ENCODE measurements at places on chromosomes 2 and 18. TPM values are rescaled to one million over a fixed set of nuclear protein-coding genes. Genes with fewer than 3 reads are reported as not detected.
A peak's percentile ranks its signal among the peaks of the same experiment; 100 is the strongest.

The SDC1 gene
- 47.5 TPM for total RNA-seq

The ACMSD gene
- not detected for total RNA-seq

The ONECUT2 gene
- total RNA-seq: 6.2 TPM

The CKAP2L gene
- 9.5 TPM for total RNA-seq

The RRM2 gene
- 191 TPM for total RNA-seq

The PAX8 gene
- total RNA-seq: 1.5 TPM

- peak; percentile 4 for DNase-seq
- no peak overlapping the region for H3K4me3 ChIP-seq
- no peaks in the 10 kb centered on the region for H3K36me3 ChIP-seq
- no peaks in the 10 kb centered on the region for H3K27me3 ChIP-seq
- no peak overlapping the region for H3K27ac ChIP-seq
- H3K4me1 ChIP-seq: no peaks in the 10 kb centered on the region
These were observed 73.6 kb downstream of the CD226 start for GRCh38 chr18:69874058-69874457.

- H3K4me3 ChIP-seq: no peak overlapping the region
- no peak for DNase-seq
- H3K4me1 ChIP-seq: peaks cover 7% of the 10 kb centered on the region
- no peaks in the 10 kb centered on the region for H3K36me3 ChIP-seq
These were observed 32.7 kb upstream of the SOCS6 start for GRCh38 chr18:70256184-70256583.

- H3K27me3 ChIP-seq: no peaks in the 10 kb centered on the region
- H3K27ac ChIP-seq: peak overlapping the region; percentile 90
- peak; percentile 97 for DNase-seq
- peaks cover 15% of the 10 kb centered on the region for H3K36me3 ChIP-seq
- H3K4me1 ChIP-seq: peaks cover 54% of the 10 kb centered on the region
- H3K4me3 ChIP-seq: peak overlapping the region; percentile 80
These were observed 545 bp downstream of the DUSP28 start for GRCh38 chr2:240560480-240561324.

- no peak overlapping the region for H3K27ac ChIP-seq
- H3K36me3 ChIP-seq: no peaks in the 10 kb centered on the region
- peaks cover 44% of the 10 kb centered on the region for H3K4me1 ChIP-seq
- H3K4me3 ChIP-seq: peak overlapping the region; percentile 58
- H3K27me3 ChIP-seq: peaks cover 18% of the 10 kb centered on the region
These were observed 655 bp downstream of the NPPC start for GRCh38 chr2:231925303-231926179.

GRCh38 chr2:157989227-157989626 lies 112.4 kb upstream of the UPP2 start:
- no peaks in the 10 kb centered on the region for H3K36me3 ChIP-seq
- H3K27ac ChIP-seq: no peak overlapping the region
- H3K4me3 ChIP-seq: no peak overlapping the region
- H3K4me1 ChIP-seq: no peaks in the 10 kb centered on the region
- DNase-seq: no peak

DNA sequence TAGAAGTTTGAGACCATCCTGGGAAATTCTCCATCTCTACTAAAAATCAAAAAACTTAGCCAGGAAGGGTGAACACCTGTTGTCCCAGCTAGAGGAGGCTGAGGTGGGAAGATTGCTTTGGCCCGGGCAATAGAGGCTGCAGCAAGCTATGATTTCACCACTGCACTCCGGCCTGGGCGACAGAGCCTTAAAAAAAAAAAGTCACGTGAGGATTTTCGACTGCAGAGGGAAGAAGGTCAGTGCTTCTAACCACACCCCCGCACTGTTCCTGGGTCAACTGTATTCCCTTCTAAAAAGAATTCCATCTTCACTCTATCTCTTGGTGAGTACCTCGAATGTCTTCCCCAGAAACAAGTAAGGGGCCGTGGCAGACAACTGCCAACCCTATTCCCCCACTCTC lies 31.3 kb downstream of the ADAM17 start:
- H3K27ac ChIP-seq: no peak overlapping the region
- peaks cover 17% of the 10 kb centered on the region for H3K36me3 ChIP-seq
- no peak overlapping the region for H3K4me3 ChIP-seq
- H3K4me1 ChIP-seq: peaks cover 12% of the 10 kb centered on the region
- no peak for DNase-seq

GRCh38 chr2:179898873-179899272 lies 37.5 kb upstream of the ZNF385B start:
- H3K4me3 ChIP-seq: no peak overlapping the region
- H3K4me1 ChIP-seq: no peaks in the 10 kb centered on the region
- H3K27me3 ChIP-seq: no peaks in the 10 kb centered on the region
- H3K36me3 ChIP-seq: no peaks in the 10 kb centered on the region

DNA sequence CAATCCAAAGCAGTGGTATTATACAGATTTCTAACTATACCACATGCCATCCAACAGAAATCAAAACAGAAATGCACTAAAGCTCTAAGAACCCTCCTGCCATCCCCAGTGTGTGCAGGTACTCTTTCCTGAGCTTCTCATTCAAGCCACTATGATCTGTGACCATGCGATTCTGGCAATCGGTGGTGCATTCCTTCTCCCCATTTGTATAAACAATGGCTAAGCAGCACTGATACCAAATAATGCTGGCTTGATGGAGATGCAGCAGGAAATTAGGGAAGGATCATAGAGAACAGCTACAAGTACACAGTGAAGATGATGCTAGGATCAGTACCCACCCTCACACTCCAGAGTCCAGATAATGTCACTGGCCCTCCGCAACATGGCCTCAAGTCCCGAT lies 51.8 kb downstream of the PPP4R1 start:
- H3K4me1 ChIP-seq: peaks cover 19% of the 10 kb centered on the region
- no peaks in the 10 kb centered on the region for H3K27me3 ChIP-seq
- no peak overlapping the region for H3K4me3 ChIP-seq
- peaks cover 60% of the 10 kb centered on the region for H3K36me3 ChIP-seq

DNA sequence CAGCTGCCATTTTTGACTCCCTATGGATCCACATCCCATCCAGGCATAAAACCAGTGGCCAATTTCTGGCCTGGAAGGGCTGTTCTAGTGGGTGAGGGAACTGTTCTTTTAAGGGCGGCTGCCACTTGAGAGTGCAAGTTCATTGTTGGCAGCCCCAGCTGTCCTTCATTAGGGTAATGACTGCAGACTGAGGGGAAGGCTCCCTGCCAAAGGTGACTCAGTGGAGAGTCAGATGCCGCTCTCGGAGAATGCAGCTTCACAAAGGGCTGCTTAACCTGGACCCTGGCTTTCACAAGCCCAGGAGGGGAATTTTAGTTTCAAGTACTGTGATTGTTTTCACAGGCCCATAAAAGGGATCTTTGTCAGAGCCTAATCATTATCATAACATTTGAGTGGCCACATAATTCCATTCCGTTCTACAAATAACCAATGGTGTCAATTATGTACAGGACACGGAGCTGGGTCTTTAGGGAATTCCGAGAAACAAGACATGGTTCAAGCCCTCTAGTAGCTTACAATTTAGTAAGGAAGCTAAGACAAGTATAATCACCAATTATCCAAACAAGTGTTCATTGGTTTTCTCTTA lies 235.7 kb downstream of the CDCA7 start:
- no peaks in the 10 kb centered on the region for H3K27me3 ChIP-seq
- H3K4me1 ChIP-seq: no peaks in the 10 kb centered on the region
- H3K4me3 ChIP-seq: no peak overlapping the region

DNA sequence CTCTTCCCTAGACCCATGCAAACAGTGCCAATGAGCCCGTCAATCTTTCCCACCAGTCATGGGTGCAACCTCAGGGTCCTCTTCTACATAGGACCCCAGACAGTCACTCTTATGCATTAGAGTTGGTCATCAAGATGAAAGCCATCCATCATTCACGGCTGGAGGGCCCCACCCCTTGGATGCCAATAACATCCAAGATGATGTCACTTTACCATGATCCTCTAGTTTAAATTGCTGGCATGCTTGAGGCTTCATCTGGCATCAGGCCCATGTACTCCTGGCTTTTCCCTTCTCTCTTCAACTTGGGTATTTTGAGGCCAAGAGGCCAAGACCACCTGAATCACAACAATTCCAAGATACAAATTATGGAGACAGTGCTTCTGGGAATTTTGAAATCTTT lies 91.1 kb upstream of the MAPK4 start:
- H3K36me3 ChIP-seq: no peaks in the 10 kb centered on the region
- H3K27me3 ChIP-seq: no peaks in the 10 kb centered on the region
- DNase-seq: no peak
- H3K4me3 ChIP-seq: no peak overlapping the region
- peaks cover under 1% of the 10 kb centered on the region for H3K4me1 ChIP-seq

- peaks cover 27% of the 10 kb centered on the region for H3K27me3 ChIP-seq
- H3K4me1 ChIP-seq: no peaks in the 10 kb centered on the region
- no peak overlapping the region for H3K4me3 ChIP-seq
- H3K36me3 ChIP-seq: no peaks in the 10 kb centered on the region
- DNase-seq: no peak
- H3K27ac ChIP-seq: no peak overlapping the region
These were observed 22.9 kb upstream of the GPR55 start for GRCh38 chr2:230947908-230948365.

GRCh38 chr2:157404363-157404762 lies 39.5 kb downstream of the CYTIP start:
- H3K27me3 ChIP-seq: no peaks in the 10 kb centered on the region
- no peak overlapping the region for H3K27ac ChIP-seq
- no peak for DNase-seq

GRCh38 chr2:151570191-151570590 lies 160.5 kb downstream of the RIF1 start:
- no peaks in the 10 kb centered on the region for H3K4me1 ChIP-seq
- no peaks in the 10 kb centered on the region for H3K36me3 ChIP-seq
- no peak overlapping the region for H3K4me3 ChIP-seq
- DNase-seq: no peak
- no peak overlapping the region for H3K27ac ChIP-seq
- no peaks in the 10 kb centered on the region for H3K27me3 ChIP-seq

DNA sequence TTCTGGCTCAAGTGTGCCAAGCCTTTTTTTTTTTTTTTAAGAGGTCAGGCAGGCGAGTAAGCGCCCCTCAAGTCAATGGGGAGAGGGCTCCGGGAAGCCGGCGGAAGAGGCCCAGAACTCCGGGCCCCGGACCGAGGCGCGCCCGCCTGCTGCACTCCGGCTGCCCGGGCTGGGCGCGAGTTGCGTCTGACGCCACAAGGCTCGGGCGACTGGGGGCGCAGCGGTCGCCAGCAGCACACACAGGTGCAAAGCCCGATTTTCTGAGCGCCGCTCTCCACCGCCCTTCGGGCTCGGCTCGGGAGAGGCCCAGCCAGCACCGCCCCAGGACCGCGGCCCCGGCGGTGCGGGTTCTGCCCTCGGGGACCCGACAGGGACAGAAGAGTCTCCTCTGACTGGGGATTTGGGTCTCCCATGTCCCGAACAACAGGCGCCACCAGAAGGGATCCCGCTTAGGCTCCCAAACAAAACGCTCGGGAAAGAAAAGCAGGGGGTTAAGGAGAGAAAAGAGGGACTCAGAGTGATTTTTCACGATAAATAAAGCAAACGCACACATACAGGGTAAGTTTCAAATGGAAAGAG lies 787 bp downstream of the ERBB4 start:
- no peak overlapping the region for H3K27ac ChIP-seq
- H3K4me3 ChIP-seq: peak overlapping the region; percentile 61
- no peak for DNase-seq
- H3K36me3 ChIP-seq: no peaks in the 10 kb centered on the region
- H3K4me1 ChIP-seq: peaks cover 20% of the 10 kb centered on the region

Measured in HepG2 (cell line).